CD4-positive, alpha-beta T cell treated with Interleukin-4 for 1 hour (primary cell): ENCODE measurements at places on chromosomes 2 and 18.

DNA sequence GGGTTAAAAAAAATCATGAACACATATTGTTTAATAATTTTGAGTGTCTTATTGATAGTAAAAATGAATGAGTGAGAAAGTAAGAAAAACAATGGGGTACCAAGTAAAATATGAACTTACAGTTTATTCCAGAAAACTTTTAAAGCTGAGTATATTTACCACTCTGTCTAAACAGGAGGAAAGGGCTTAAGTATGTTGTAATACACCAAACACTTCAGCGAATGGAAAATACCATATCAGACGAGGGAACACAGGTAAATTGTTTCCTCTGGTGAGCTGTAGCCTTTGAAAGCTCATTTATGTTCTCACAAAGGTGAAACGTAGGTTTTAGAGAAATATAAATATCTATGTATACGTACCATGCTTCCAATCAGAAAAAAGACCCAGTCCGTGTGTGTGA, 1209.6 kb upstream of the ZEB2 start:
- DNase-seq = no peak

DNA sequence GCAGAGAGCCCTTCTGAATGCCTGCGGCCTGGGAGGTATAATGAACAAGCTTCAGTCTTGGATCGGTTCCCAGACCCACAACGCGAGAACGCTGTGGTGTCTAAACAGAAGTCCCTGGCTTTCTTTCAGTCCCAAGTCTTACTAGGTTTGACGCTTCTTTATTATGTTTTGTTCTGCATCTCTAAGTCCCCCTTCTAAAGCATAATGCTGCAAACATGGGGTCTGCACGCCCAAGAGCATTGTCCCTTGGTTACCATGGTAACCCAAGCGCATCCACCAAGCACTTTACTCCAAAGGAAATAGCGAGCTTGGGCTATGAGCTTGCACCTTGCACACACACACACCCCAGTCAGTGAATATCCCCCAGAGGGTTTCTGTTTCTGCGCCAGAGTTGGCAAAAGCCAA, 193.7 kb downstream of the INO80D start:
- DNase-seq = no peak

GRCh38 chr2:215071676-215072075, 66.8 kb downstream of the ABCA12 start:
- no peak for DNase-seq

GRCh38 chr2:127196998-127197397, 23.1 kb downstream of the CYP27C1 start:
- peak; percentile 29 for DNase-seq

DNA sequence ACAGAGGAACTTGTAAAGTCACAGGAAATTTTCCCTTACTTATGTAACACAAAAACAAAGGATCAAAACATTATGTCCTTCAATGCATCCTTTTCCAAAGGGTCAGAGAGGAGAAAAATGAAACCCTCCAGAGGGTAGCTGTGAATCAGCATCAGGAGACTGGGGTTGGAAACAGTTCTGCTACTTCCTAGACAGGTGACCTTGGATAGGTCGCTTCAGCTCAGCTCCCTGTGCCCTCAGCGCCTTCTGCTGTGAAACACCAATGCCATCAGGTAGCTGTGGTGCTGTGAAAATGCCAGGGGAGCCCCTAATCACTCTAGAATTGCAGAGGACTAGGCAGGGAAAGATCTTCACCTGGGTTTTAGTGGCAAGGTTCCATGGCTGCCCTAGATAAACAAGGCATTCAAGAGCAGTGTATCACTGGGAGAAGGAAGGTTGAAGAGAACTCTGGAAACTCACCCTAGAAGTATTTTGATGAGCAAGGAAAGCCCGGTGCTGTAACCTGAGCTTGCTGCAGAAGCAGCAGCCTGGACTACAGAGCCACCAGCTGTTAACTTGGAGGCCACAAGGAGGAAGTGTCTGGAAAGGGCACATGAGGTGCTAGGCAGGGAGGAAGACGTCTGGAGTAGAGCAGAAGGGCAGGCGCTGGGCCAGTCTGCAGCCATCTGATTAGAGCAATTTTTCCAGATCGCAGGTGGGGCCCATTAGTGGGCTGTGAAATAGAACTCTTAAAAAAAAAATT, 100.7 kb upstream of the MCFD2 start:
- DNase-seq = no peak

DNA sequence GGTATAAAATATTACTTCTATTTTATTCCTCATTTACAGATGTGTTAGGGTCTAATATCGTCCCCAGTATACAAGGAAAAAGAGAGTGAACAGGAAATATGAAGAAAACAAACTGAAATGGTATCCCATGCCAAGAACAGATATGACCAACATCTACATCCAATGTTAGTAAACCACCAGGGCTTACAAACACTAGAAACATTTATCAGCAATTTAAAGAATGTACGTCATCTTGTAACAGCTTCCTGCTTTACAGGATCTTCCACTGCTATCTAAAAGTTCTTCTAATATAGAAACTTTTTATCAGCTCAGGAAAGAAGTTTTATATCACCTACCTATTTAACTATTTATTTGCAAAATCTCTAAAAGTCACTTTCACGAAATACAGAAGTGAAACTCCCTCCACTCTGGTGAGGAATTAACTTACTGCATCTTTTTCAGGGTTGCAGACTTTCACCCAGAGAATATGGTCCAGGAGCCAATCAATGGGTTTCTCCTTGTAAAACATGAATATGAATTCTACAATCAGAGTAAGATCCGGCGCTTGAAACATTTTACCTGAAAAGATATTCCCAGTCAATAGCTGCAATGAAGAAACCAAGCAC, 35.2 kb downstream of the UNC50 start:
- DNase-seq = no peak

DNA sequence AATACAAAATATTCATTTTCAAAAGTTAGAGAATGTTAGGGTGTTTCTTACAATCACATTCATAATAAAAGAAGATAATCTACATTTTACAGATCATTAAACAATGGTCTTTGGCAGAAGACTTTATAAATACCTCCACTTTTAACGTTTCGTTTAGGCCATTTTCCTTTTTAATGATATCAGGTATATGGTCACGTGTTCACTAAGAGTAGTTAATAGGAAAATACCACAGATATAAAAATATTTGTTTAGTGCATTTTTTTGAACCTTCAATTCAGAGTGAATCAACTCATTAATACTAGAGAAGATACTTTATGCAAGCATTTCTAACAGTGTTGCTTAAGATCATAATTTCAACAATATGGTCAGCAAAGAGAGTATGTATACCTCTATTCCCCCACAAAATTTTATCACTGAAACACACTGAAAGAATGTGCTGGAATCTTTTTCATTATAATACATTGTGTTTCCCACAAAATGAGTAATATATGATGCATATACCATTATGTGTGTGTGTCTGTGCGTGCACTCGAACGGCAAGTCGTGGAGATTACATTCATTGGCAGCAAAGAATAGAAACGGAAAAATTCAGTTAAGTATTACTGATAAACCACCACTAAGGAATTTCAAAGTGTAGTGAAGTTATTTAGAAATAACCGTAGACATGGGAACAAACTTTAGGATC, 319.9 kb upstream of the THUMPD2 start:
- DNase-seq = no peak

- no peak for DNase-seq
Observed at GRCh38 chr2:114753145-114753544, 310.7 kb downstream of the DPP10 start.

DNA sequence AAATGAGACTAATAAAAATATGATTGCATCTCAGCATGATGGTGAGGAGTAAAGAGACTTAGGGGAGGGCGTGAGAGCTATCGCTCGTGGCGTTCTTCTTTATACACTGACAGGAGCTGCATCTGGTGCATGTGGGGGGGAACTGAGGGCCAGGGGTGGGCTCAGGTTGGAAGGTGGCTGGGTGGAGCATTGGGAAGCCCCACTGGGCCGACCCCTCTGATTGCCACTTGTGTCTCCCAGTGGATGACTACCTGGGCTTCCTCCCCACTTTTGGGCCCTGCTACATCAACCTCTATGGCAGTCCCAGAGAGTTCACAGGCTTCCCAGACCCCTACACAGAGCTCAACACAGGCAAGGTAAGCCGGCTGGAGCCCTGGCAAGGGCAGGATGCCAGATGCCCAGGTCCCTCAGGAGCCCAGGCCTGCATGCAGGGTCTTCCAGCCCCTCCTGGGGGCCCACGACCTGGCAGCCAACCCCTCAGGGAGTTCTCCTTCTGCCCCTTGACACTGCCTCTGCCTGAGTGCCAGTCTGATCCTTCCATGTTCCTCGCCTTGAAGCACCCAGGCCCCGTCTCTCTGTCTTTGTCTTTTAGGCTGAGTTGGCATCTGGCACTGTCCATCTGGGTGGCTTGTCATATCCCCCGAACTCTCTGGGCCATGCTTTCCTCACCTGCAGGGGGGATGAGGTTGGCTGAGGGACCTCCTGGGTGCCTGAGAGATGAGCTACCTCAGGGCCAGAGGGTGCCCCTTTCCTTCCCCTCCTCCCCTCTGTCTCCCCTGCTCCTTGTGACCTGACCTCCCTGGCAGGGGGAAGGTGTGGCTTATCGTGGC, 97.7 kb downstream of the DYSF start:
- no peak for DNase-seq

- DNase-seq = no peak
Observed at GRCh38 chr2:175435012-175435411, 253.5 kb upstream of the ATP5MC3 start.

DNA sequence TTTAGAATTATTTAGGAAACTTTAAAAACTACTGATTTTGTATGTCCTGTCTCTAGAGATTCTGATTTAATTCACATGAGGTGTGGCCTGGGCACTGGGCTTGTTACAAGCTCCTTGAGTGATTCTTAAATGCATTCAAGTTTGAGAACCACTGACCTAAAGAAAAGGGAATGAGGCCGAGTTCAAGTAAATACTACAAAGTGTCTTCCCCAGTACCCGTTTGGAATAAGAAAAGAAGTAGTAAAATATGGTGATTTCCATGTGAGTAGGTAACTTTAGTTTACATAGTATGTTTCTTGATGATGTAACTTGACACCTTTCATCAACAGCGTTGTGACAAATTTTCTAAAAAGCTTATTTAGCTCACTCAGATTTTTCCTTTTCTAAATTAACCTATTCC, 1022.9 kb upstream of the NRXN1 start:
- DNase-seq = no peak

DNA sequence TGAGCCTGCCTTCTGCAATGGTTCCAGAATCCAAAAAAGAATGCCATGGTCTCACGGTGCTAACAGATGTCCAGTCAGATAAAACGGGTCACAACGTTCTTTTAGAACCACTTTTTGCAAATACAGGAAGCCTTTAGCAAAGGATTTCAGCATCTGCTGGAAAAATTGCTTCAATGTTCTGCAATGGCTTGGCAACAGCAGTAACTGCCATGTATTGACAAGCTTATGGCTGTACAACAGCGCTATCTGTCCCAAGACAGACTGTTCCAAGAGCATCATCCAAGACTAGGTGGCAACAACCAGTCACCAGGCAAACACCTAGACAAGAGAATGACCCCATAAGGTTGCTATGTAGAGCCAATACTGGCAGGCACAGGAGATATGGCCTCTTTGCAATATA, 37.6 kb upstream of the RIOK3 start:
- DNase-seq = no peak

- DNase-seq = no peak
Observed at GRCh38 chr2:75729861-75730260, 19.1 kb upstream of the GCFC2 start.

GRCh38 chr2:199310771-199311585, 146.8 kb downstream of the SATB2 start:
- no peak for DNase-seq

- no peak for DNase-seq
Observed at GRCh38 chr2:8526403-8526696, 155.5 kb upstream of the ID2 start.

GRCh38 chr2:125564471-125564870, 1091.5 kb upstream of the GYPC start:
- DNase-seq = no peak

DNA sequence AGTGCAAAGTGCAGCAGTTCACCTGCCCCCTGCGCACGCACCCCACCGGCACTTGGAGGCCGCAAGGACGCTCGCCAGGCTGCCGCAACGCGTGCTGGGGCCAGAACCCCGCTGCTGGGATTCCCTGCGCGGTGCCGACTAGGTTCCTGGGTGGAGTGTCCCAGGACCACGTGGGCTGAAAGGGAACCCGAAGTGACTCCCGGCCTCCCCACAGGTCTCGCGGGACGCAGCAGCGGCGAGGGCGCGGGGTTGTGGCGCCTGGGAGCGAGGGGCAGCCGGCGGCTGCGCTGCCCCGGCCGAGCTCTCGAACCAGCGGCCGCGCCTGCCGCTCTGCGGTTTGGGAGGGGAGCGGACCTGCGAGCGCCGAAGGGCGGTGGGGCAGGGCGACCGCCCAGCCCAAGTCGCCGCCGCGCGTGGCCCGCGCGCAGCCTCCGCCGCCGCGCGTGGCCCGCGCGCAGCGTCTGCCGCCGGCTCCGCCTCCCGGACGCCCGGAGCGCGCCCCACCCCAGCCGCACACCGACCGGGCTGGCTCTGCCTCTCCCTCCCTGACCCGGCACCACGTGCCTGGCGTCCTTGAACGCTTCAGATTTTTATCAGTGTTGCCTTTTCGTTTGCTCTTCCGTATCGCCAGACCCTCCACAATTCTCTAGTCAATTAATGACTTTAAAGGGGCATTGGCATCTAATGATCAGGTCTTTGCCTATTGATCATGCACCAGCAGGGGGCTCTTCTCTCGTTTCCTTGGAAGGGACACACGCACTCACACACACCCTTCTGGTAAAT, at the start of gene FTCDNL1:
TSS of gene FTCDNL1 (minus strand) at position 475 of the 783 bp plus-strand sequence. CDS start 2,230 bp downstream, outside the sequence.
- DNase-seq = peak; percentile 60

DNA sequence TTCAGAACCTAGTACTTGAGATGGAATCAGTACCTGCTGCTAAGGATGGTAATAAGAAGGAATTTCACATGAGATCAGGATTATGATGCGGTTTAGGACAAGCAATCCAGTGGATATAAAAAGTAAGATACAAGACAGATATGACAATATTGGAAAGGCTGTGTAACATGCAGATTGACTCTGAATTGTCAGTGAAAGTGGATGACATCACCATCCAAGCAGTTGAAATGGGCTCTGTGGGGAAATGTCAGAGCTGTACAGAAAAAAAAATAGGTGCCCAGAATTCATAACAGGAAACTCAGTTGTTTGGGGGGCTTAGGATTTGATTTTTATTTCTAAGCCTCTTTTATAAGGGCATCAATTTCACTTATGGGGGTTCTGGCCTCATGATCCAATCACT, 438.3 kb downstream of the SPAG16 start:
- no peak for DNase-seq
